Fibroblast of skin of scalp (primary cell): ENCODE measurements at places on chromosomes 13 and 19.

- DNase-seq: no peak
Measured at GRCh38 chr19:55297267-55297666, 13.5 kb downstream of the BRSK1 start.

- no peak for DNase-seq
Measured at GRCh38 chr13:49411353-49411752, 32.5 kb downstream of the CAB39L start.

GRCh38 chr19:48836089-48837017 is at the start of gene HSD17B14:
Gene HSD17B14 (minus strand): TSS chr19:48836491. CDS start chr19:48836411, 80 bp downstream.
- peak; percentile 68 for DNase-seq

DNA sequence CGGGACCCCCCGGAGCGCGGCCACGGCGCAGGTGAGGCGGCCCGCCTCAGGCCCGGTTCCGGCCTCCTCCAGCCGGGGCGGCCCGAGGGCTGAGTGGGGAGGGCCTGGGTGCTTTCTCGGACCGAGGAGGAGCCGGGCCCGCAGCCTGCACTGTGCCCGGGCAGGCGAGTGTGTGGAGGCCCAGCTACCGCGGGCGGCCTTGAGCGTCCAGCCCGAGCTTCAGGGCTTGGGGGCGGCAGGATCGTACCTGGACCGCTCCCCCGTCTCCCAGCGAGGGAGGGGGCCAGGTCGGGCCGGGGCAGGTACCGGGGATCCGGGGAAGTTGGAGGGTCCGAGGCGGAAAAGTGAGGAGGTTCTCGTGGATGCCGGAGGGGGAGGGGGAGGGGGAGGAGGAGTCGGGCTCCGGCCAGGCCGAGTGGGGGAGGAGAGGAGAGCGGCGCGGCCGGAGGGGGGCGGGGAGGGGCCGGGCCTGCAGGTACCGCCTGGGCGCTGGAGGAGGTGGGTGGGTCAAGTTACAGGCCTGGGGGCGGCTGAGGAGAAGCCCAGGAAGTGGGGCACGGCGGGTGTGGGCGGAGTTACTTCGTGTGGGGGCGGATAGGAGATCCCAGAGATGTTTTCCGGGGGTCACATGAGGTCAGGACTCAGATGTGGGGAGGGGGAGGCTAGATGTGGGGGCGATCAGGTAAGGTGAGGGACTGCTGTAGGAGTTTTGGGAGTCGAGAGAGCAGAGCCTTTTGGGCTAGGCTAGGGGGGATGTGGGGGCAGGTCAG is 545 bp downstream of the NACC1 start:
- DNase-seq: peak; percentile 40

- DNase-seq: peak; percentile 81
Measured at GRCh38 chr19:18588611-18589379, at the start of gene REX1BD. Gene REX1BD (plus strand): TSS chr19:18588798. CDS start chr19:18588802, 4 bp downstream.

GRCh38 chr13:109695402-109696190 is 90.8 kb downstream of the IRS2 start:
- DNase-seq: no peak

DNA sequence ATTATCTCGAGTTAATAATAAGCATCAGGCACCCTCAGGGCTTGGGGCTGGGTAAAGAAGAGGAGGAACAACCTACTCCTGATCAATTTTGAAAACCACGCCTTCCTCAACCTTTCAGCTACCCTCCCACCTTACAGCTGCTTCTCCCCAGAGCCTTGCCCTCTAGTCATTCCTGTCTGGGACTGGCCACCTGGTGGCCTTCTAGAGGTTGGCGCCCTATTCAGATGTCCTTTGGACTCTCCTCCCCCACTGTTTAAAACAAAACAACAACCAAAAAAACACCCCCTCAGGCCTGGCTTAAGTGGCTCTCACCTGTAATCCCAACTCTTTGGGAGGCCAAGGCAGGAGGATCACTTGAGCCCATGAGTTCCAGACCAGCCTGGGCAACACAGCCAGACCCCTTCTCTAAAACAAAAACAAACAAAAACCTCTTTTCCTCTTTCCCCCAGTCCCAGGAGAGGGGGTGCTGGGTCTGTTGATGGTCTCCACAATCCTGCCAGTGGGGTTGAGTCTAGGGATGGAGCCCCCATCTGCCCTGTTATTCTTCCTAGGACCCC is 62.3 kb downstream of the CCDC70 start:
- DNase-seq: no peak

GRCh38 chr13:79861731-79862130 is 380.8 kb downstream of the NDFIP2 start:
- no peak for DNase-seq

DNA sequence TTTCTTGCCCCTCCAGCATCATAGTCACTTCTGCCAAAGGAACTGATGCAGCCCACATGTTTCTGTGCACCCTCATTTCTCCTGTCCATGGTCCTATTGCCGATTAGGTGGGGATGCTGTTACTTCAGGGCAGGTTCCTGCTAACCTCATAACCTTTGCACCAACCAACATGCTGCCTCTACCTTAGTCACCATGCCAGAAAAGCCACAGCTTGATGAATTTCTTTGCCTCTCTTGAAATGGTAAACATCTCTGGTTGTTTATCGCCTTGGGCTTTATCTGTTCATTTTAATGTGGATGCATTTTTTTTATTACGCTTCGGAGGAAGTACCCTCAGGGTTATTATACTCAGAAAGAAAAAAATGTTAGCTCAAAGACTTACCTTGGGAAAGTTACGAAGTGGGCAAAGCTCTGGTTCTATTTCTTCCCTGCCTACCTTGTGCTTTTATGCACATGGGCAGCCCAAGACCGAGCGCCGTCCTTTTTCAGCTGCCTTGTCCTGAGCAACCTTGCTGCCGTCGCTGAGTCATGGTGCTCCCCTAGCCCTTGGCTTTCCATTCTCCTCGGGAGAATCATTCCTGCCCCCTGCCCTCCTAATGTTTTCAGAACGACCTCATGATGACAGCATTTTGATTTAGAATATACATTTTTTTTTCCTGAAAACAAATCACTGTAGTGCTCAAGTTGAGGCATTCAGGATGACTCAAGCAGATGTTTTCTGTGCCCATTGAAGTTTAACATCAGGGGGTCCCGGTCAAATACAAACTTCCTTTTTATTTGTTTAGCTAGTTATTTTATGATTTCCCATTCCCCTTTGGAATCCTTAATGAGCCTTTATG is 280.0 kb downstream of the SHISA2 start:
- DNase-seq: peak; percentile 79

DNA sequence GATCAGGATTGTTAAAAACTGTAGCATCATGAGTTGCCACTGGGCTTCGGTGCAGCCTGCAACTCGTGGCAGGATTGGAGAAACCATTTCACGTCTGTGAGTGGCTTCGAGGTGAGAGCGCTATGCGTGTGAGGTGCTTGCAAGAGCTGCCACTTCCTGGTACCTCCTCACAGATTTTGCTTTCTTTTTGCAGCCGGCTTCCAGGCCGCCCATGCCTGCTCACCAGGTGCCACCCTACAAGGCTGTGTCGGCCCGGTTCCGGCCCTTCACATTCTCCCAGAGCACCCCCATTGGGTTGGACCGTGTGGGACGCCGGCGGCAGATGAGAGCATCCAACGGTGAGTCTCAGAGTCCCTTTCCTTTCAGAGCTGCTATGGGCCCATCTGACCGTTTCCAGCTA is 57.9 kb upstream of the C1QTNF9 start:
- DNase-seq: no peak

- peak; percentile 63 for DNase-seq
Measured at GRCh38 chr13:50758796-50759195, 84.7 kb downstream of the DLEU7 start.

- DNase-seq: no peak
Measured at GRCh38 chr19:51628153-51628939, 1.9 kb downstream of the SIGLEC5 start.

DNA sequence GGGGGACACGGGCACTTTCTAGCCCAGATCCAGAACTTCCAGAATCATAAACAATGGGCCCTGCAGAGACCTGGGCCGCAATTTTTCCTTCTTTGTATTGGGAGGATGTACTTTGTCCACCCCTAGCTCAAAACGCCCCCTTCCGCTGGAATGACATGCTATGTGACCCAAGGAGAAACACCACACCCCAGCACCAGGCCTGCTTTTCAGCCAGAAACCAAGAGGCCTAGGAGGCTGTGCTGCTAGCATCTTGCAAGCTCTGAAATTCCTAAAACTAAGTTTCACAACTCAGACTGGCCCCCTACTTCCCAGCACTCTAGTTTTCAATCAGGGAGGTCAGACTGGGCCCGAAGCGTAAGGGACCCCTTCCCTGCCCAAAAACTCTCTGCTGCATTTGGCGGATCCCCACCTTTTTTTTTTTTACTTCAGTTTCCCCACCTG is 538 bp downstream of the LSM4 start:
- peak; percentile 76 for DNase-seq

DNA sequence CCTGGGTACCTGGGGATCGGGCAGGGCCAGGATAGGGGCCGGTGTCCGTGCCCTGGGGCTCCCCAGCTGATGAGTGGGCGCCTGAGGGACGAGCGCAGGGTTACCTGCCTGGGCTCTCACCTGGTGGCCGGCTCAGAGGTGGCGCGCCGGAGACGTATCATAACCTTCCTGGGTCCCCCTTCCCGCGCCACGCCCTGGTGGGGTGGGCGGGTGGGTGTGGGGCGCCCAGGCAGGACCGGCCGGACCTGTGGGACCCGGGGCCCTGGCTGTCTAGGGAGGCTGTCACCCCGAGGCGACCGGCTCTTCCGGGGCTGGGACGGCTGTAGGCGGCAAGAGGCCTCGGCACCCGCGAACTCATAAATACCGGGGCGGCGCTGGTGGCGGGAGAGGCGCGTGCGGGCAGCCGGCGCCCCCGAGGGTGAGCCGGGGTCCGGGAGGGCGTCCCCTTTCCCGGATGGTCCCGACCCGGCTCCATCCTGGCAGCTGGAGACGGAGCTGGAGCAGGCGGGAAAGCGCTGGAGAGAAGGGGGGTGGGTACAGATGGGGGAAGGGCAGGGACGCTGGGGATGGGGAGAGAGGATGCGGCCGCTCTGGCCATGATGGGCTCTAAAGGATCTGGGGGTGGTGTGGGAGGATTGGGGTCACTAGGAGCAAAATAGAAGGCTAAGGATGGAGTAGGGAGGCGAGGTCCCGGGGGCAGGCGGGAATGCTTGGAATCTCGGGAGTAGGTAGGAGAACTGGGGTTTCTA is at the start of gene ACP7:
ACP7 (plus strand) TSS at position 386 of the 749 bp plus-strand sequence. CDS start 902 bp downstream, outside the sequence.
- no peak for DNase-seq

DNA sequence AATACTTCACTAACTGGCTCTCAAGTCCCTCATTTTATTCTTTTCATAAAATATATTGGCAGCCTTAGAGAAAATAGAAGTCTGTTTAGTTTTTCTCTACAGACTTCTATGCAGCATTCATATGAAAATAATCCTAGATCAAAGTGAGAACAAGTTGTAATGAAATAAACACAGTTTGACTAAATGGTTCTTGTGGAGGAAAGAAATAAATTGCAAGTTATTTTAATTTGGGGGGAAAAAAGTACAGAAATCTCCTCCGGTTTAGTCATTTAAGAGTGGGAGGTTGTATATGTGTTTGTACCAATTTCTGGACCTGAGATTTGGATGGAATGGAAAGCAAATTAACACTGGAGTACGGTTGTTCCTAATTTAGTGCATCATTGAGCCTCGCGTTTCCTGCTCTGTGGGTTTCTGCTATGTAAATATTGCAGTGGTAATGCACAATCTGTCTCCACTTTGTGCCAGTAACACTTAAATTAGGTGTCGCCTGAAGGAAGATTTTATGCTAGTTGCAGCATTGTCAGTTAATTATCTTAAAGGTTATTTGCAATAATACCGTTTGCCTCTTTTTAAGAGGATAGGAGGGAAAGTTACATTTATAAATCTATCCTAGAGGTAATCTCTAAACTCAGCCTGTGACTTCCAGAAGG is 100.2 kb downstream of the ZIC5 start:
- no peak for DNase-seq

- no peak for DNase-seq
Measured at GRCh38 chr13:22893204-22893603, 287.6 kb upstream of the SGCG start.

- DNase-seq: peak; percentile 79
Measured at GRCh38 chr19:36605101-36605876, at the start of gene ZNF382. Gene ZNF382 (plus strand): TSS chr19:36605313. CDS start chr19:36609915, 4,602 bp downstream.

DNA sequence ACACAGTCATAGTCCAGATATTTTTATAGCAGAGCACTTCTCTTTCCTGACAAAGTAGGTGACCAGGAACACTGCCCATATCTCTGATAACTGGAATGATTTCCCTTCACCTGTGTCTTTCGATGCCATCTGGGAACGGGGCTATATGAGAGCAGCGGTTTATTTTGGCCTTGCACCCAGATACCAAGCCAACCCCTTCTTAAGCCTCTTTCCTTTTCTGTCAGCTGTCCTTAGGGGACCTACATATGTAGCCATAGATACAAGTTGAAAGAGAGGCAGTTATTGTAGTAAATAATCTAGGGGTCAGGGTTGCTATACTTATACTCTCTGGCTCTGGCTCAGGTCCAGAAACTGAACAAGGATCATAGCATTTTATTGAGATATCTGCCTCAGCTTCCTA is 128.8 kb downstream of the NHLRC3 start:
- no peak for DNase-seq

DNA sequence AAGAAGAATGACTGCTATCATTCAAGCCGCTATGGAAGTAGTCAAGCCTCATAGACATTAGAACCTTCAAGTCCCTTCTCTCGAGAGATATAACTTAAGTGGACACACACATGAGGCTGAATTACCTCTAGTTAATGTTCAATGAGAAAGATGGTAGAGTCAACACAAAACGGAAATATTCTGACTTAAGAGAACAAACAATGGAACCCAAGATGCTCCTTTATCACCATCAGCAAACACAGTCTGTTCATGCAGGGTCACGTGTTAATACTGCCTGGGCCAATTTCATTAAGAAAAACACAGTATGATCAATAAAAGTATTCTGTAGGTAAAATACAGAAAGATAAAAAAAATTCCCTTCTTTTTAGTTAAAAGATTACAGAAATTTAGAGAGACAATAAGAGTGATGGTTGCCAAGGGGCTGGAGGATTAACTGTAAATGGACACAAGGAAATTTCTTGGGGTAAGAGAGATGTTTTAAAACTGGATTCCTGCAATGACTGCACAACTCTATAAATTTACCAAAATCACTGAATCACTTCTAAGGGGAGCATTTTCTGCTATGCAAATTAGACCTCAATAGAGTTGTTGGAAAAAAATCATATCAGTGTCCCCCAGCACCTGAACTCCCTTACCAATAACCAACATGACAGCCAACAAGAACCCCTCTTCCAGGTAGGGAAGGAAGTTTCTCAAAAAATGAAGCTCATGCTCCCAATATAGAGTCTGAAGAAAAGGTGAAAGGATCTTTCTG is 256.6 kb downstream of the ABCC4 start:
- DNase-seq: no peak

DNA sequence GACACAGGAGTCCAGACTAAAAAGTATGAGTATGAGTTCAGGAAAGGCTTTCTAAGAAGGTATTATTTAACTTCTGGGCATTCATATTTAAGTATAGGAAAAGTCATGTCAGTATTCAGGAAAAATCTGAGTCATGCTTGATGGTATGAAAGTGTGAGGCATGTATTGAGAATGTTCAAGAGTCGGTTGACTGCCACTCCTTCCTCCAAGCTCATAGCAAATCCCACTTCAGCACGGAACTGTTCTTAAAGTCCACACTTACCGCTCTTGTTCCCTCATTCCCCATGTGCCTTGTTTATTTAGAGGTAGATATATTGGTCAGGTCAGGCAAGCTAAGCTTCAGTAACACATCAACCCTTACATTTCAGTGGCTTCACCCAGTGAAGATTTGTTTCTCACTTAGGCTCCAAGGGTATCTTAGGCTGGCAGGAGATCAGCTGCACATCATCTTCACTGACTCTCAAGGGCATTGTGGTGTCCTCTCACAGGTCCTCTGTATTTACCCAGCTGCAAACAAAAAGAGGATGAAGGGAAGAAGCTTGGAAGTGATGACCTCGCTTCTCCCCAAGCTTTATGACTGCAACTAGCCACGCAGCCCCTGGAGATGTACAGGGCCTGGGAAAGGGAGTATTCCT is 1189.2 kb downstream of the EFNB2 start:
- peak; percentile 91 for DNase-seq
